Chondrocyte (in vitro differentiated cells): ENCODE measurements at places on chromosomes 13 and 19. TPM values are rescaled to one million over a fixed set of nuclear protein-coding genes. Genes with fewer than 3 reads are reported as not detected.

Gene LTBP4
- total RNA-seq, result 161 to 311 TPM (median 163 TPM) in 3 replicates

DNA sequence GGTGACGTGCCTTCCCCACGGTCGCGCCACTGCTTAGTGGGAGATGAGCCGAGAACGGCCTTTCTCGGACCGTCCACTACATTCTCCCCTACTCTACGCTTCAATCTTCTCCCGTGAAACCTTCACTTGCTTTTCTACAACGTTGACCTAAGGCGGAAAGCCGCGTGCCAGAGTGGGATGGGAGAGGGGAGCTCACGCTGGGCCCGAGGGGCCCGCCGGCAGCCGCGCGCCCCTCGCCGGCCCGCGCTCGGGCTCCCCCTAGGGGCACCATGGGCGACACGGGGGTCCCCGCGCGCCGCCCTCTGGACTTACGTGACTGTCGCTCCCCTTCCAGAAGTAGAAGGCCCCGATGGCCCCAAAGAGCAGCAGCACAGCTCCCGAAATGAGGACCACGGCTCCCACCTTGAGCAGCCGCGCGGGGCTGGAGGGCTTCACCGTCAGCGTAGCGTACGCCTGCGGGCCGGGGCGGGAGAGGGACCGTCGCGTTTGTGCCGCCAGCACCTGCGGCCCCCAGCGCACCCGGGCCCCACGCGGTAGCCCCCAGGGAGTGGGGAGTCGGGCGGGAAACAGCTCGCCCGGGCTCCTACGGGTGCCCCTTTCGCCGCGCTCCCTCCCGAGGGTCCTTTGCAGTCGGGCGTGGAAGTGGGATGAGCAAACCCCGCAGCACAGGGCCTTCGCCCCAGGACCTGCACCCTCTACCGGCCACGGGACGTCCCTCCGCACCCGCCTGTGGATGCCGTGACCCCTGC is 727 bp downstream of the CNMD start:
- peak overlapping the region; percentile 47 for H3K4me3 ChIP-seq
- no peaks in the 10 kb centered on the region for H3K36me3 ChIP-seq
- H3K27me3 ChIP-seq, result peaks cover 33% of the 10 kb centered on the region
- no peak for DNase-seq
- H3K27ac ChIP-seq, result no peak overlapping the region

DNA sequence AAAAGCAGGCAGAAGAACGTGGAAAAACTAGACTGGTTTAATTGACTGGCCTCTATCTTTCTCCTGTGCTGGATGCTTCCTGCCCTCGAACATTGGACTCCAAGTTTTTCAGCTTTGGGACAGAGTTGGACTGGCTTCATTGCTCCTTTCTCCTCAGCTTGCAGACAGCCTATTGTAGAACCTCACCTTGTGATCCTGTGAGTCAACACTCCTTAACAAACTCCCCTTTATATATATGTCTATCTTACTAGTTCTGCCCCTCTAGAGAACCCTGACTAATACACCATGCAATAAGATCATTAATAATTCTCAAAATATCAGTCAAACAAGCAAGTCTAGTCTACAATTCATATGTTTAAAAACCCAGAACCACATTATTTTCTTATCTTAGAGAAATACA is 662.4 kb downstream of the TBC1D4 start:
- H3K27ac ChIP-seq, result no peak overlapping the region
- H3K4me3 ChIP-seq, result no peak overlapping the region
- no peaks in the 10 kb centered on the region for H3K27me3 ChIP-seq
- H3K36me3 ChIP-seq, result no peaks in the 10 kb centered on the region
- H3K4me1 ChIP-seq, result no peaks in the 10 kb centered on the region

Gene NAPSA
- 0.27 to 0.74 TPM (median 0.55 TPM) in 3 replicates for total RNA-seq

Gene WDR18
- total RNA-seq, result 42.1 to 48.5 TPM (median 48.0 TPM) in 3 replicates

- peaks cover 61% of the 10 kb centered on the region for H3K27me3 ChIP-seq
- H3K4me1 ChIP-seq, result no peaks in the 10 kb centered on the region
- no peak overlapping the region for H3K4me3 ChIP-seq
- H3K36me3 ChIP-seq, result no peaks in the 10 kb centered on the region
- no peak overlapping the region for H3K27ac ChIP-seq
- no peak for DNase-seq
These were observed 15.8 kb upstream of the POP4 start for GRCh38 chr19:29590278-29590677.

Gene ZNF329
- 8.1 to 11.5 TPM (median 9.2 TPM) in 3 replicates for total RNA-seq

DNA sequence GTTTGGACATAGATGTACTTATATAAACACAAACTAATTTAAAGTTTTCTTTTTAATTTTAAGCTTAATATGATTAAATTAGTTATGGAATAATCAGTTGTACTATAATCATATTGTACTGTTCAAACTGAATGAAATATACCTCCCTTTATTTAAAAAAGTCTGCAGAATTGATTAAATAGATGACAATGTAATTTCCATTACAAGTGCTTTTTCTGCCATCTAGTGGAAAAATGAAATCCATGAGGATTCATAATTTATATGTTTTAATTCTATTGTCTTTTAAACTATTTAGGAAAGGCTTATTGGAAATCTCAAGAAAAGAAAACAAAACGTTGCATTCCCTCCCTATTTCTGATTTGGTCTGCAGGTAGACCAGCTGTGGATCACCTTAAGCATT is 30.9 kb downstream of the MZT1 start:
- H3K4me3 ChIP-seq, result no peak overlapping the region
- no peaks in the 10 kb centered on the region for H3K36me3 ChIP-seq
- DNase-seq, result no peak
- no peaks in the 10 kb centered on the region for H3K4me1 ChIP-seq

GRCh38 chr19:4185413-4186086 is 3.1 kb downstream of the ANKRD24 start:
- H3K4me3 ChIP-seq, result no peak overlapping the region
- H3K27me3 ChIP-seq, result no peaks in the 10 kb centered on the region
- H3K4me1 ChIP-seq, result peaks cover 18% of the 10 kb centered on the region
- H3K36me3 ChIP-seq, result no peaks in the 10 kb centered on the region
- H3K27ac ChIP-seq, result no peak overlapping the region

DNA sequence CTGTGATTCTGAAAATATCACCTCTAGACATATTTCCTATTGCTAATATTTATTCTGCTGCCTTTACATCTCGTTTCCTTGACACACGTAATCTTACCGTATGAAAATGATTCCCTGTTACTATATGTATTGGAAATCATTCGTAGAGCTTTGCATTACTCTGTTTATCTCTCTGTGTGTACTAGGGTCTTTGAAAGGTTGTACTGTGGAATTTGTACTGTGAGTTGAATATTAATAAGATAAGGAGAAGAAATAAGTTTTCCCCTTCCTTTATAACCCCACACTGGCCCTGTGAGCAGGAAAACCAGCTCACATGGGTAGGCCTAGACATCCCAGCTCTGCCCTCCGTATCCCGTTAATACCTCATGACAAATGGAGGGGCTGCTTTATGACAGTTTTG is 354.9 kb downstream of the KLF5 start:
- no peaks in the 10 kb centered on the region for H3K36me3 ChIP-seq
- no peak overlapping the region for H3K27ac ChIP-seq
- no peak overlapping the region for H3K4me3 ChIP-seq
- no peak for DNase-seq
- H3K27me3 ChIP-seq, result no peaks in the 10 kb centered on the region

Gene AZU1
- 0.37 to 0.51 TPM in 2 of 3 replicates, not detected in the other for total RNA-seq
